ENCODE measurements at places on chromosomes 12 and 14. TPM values are rescaled to one million over a fixed set of nuclear protein-coding genes. Genes with fewer than 3 reads are reported as not detected.

The CLEC1B gene
- not detected for total RNA-seq

The FOXA1 gene
- total RNA-seq = not detected

The PHETA1 gene
- total RNA-seq = 34.8 TPM

The ACRBP gene
- 2.4 TPM for total RNA-seq

The EGLN3 gene
- total RNA-seq = 0.89 TPM

The KRT77 gene
- not detected for total RNA-seq

The PKP2 gene
- 3.6 TPM for total RNA-seq

The TAS2R8 gene
- total RNA-seq = not detected

The STAB2 gene
- total RNA-seq = not detected

The ARHGAP9 gene
- total RNA-seq = 0.56 TPM

The B4GALNT3 gene
- 2.6 TPM for total RNA-seq

The PLD4 gene
- 0.02 TPM for total RNA-seq

The SLC6A12 gene
- total RNA-seq = 0.47 TPM

The TAS2R30 gene
- total RNA-seq = 1.4 TPM

The FGF6 gene
- not detected for total RNA-seq

The GPX2 gene
- total RNA-seq = not detected

The ACSM4 gene
- total RNA-seq = not detected

The RPL10L gene
- not detected for total RNA-seq

The GPRC5D gene
- total RNA-seq = not detected

The NEUROD4 gene
- 7.3 TPM for total RNA-seq

The B4GALNT1 gene
- 19.5 TPM for total RNA-seq

The ZFHX2 gene
- total RNA-seq = 11.0 TPM

The CCDC196 gene
- total RNA-seq = not detected

The PRR4 gene
- total RNA-seq = 3.3 TPM

The P3H3 gene
- 52.7 TPM for total RNA-seq

The CCDC38 gene
- total RNA-seq = not detected

The GLIPR1L2 gene
- total RNA-seq = 0.40 TPM

The CD69 gene
- not detected for total RNA-seq

The GYS2 gene
- total RNA-seq = not detected

The LRRC10 gene
- total RNA-seq = not detected

The OTUB2 gene
- total RNA-seq = 4.8 TPM

The TAMALIN gene
- 24.2 TPM for total RNA-seq

The TEX52 gene
- not detected for total RNA-seq

The TTC6 gene
- 0.40 TPM for total RNA-seq

The WSCD2 gene
- total RNA-seq = 1.4 TPM

The TAPBPL gene
- 1.2 TPM for total RNA-seq

The ESPL1 gene
- total RNA-seq = 65.8 TPM

The KITLG gene
- total RNA-seq = 6.2 TPM

The MIPOL1 gene
- total RNA-seq = 17.4 TPM
